ENCODE measurements at places on chromosomes 6 and 20. TPM values are rescaled to one million over a fixed set of nuclear protein-coding genes. Genes with fewer than 3 reads are reported as not detected.

- no peak for DNase-seq
- H3K36me3 ChIP-seq = no peaks in the 10 kb centered on the region
- H3K4me3 ChIP-seq = no peak overlapping the region
- H3K27me3 ChIP-seq = no peaks in the 10 kb centered on the region
- H3K4me1 ChIP-seq = peaks cover 36% of the 10 kb centered on the region
- H3K27ac ChIP-seq = peak overlapping the region; percentile 2
Observed at GRCh38 chr20:57838670-57839151, 128.9 kb upstream of the PMEPA1 start.

GRCh38 chr20:1664911-1665310, 7.3 kb upstream of the SIRPG start:
- H3K36me3 ChIP-seq = no peaks in the 10 kb centered on the region
- peaks cover 34% of the 10 kb centered on the region for H3K27me3 ChIP-seq
- H3K4me1 ChIP-seq = no peaks in the 10 kb centered on the region

DNA sequence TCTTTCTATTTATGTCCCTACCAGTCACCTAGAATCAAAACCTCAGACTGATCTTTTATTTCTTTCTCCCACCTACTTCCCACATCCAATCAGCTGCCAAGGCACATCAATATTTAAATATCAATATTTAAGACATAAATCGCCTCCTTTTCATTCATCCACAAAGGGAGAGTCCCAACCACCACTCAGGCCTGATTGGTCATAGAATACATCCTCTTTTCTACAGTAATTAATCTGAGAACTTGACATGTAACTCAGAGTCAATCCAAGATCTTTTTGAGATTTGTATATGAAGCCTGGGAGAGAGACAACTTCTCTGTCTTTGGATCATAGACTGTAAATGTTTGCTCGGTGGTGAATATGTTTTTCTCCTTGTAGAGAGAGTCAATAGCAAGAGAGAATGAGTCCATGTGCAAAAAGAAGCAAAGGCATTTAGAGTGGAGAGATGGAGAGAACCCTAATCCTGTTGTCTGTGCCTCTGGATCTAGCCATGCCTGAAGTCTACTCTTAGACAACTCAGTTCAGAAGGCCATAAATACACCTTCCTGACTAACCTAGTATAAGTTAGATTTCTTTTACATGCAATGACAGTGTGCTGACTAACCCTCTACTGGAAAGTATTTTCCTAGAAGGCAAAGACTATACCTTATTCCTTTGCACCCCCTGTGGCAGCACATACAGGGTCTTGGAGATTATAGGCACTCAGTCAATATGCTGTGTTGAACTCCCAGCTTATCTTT, 12.1 kb upstream of the NEDD9 start:
- no peaks in the 10 kb centered on the region for H3K27me3 ChIP-seq
- H3K27ac ChIP-seq = no peak overlapping the region
- peaks cover 38% of the 10 kb centered on the region for H3K4me1 ChIP-seq
- H3K4me3 ChIP-seq = no peak overlapping the region
- H3K36me3 ChIP-seq = no peaks in the 10 kb centered on the region

- no peak overlapping the region for H3K4me3 ChIP-seq
- H3K27me3 ChIP-seq = no peaks in the 10 kb centered on the region
- no peak for DNase-seq
Observed at GRCh38 chr20:33744773-33745385, 13.1 kb downstream of the ZNF341 start.

DNA sequence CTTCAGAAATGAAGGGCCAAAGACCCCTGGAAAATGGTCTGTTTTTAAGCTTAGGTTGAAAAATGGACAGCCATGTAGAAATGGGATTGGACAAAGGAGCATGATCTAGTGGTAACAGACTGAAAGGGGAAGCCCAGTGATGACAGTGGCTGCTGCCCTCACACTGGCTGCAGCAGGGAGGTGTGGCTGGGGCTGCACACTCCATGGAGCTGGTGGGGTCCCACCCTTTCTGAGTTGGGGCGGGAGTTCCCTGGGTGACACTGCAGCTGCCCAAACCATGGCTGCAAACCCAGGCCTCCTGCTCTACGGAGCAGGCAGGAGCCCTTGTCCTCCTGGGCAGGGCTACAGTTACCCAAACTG, 8.5 kb upstream of the PACSIN1 start:
- no peaks in the 10 kb centered on the region for H3K27me3 ChIP-seq
- no peak overlapping the region for H3K27ac ChIP-seq
- H3K4me1 ChIP-seq = peaks cover 2% of the 10 kb centered on the region
- DNase-seq = no peak

DNA sequence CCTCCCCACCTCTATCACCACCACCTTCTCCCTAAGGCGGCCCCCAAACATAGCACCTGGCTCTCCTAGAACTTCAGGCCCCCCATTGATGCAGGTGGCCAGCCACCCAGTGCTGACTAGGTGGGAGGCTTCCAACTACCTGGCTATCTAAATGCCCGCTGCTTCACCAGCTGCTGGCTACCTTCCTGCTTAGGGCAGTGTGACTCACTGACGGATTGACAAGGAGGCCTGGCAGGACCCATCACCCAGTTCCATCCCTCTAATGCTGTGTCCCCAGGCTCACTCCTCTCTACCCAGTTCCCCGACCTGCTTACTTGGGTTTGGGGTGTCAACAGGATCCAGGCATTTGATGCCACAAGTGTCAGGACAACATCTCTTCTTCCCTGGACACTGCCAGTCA, 1.1 kb downstream of the SLPI start:
- DNase-seq = no peak
- no peaks in the 10 kb centered on the region for H3K4me1 ChIP-seq
- H3K4me3 ChIP-seq = no peak overlapping the region
- H3K36me3 ChIP-seq = no peaks in the 10 kb centered on the region

DNA sequence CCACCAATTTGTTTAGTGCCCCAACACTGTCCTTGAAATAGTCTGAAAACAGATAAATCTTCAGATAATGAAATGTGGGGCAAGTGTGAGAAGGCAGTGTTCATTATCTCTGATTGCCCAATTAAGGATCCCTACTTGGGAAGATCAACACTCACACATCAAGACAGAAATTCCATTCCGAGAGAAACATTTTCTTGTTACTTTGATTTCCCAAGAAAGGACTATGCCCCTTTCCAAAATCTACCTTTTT, 16.2 kb downstream of the HMGN4 start:
- DNase-seq = no peak
- no peaks in the 10 kb centered on the region for H3K36me3 ChIP-seq
- H3K27ac ChIP-seq = no peak overlapping the region
- no peaks in the 10 kb centered on the region for H3K27me3 ChIP-seq
- no peak overlapping the region for H3K4me3 ChIP-seq

DNA sequence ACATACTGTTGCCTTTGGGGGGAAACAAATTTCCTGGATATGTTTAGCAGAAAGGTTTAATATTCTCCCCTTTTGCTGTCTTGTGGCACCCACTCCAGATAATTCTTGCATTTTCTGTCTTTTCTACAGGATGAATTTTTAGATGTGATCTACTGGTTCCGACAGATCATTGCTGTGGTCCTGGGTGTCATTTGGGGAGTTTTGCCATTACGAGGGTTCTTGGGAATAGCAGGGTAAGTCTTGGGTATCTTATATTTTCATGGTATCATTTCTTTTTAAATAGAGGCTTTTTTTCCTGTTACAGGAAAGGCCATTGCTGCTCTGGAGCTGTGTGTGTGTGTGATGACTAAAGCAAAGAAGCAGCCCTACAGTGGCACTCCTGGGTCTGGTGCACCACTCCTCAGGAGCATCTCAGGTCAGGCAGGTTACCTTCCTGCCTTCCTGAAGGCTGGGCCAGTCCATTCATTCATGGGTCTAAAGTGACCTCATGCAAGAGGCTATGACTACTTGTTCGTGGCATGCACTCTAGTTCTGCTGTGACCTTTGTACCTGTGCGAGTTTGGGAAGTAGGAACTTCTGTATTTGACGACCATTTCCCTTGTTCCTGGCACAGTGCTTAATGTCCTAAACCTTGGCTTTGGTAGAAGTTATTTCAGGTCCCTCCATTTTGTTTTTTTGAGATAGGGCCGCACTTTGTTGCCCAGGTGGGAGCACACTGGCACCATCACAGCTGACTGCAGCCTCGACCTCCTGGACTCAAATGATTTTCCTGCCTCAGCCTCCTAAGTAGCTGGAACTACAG, 2.2 kb downstream of the RAB5IF start:
- no peak overlapping the region for H3K27ac ChIP-seq
- H3K27me3 ChIP-seq = peaks cover 2% of the 10 kb centered on the region
- DNase-seq = no peak

GRCh38 chr20:50187403-50188051, 3.1 kb upstream of the CEBPB start:
- no peak overlapping the region for H3K4me3 ChIP-seq
- peaks cover 3% of the 10 kb centered on the region for H3K36me3 ChIP-seq
- DNase-seq = no peak
- H3K4me1 ChIP-seq = peaks cover 5% of the 10 kb centered on the region
- no peak overlapping the region for H3K27ac ChIP-seq

- no peaks in the 10 kb centered on the region for H3K4me1 ChIP-seq
- no peak overlapping the region for H3K4me3 ChIP-seq
- peaks cover 11% of the 10 kb centered on the region for H3K36me3 ChIP-seq
- H3K27me3 ChIP-seq = no peaks in the 10 kb centered on the region
- no peak for DNase-seq
Observed at GRCh38 chr20:19824861-19825260, 66.8 kb downstream of the RIN2 start.

GRCh38 chr20:59561228-59561605, 43.1 kb upstream of the PHACTR3 start:
- H3K4me3 ChIP-seq = no peak overlapping the region
- no peaks in the 10 kb centered on the region for H3K4me1 ChIP-seq
- no peak for DNase-seq
- H3K27me3 ChIP-seq = peaks cover 33% of the 10 kb centered on the region

- no peaks in the 10 kb centered on the region for H3K27me3 ChIP-seq
- H3K4me1 ChIP-seq = peaks cover 9% of the 10 kb centered on the region
Observed at GRCh38 chr20:37558306-37558705, 30.6 kb upstream of the BLCAP start.

GRCh38 chr20:14049111-14049510, 53.8 kb downstream of the MACROD2 start:
- H3K4me1 ChIP-seq = peaks cover under 1% of the 10 kb centered on the region
- H3K27ac ChIP-seq = no peak overlapping the region
- H3K36me3 ChIP-seq = no peaks in the 10 kb centered on the region
- H3K27me3 ChIP-seq = no peaks in the 10 kb centered on the region
- no peak overlapping the region for H3K4me3 ChIP-seq
- DNase-seq = no peak

GRCh38 chr20:1378735-1379125, 14.1 kb downstream of the FKBP1A start:
- no peak for DNase-seq
- H3K4me3 ChIP-seq = no peak overlapping the region
- H3K27me3 ChIP-seq = no peaks in the 10 kb centered on the region
- H3K36me3 ChIP-seq = peaks cover 1% of the 10 kb centered on the region
- no peak overlapping the region for H3K27ac ChIP-seq
- H3K4me1 ChIP-seq = peaks cover 8% of the 10 kb centered on the region

GRCh38 chr20:51801122-51801822, 1.0 kb downstream of the SALL4 start:
- H3K27ac ChIP-seq = peak overlapping the region; percentile 87
- DNase-seq = peak; percentile 50
- no peaks in the 10 kb centered on the region for H3K36me3 ChIP-seq
- peak overlapping the region; percentile 89 for H3K4me3 ChIP-seq

DNA sequence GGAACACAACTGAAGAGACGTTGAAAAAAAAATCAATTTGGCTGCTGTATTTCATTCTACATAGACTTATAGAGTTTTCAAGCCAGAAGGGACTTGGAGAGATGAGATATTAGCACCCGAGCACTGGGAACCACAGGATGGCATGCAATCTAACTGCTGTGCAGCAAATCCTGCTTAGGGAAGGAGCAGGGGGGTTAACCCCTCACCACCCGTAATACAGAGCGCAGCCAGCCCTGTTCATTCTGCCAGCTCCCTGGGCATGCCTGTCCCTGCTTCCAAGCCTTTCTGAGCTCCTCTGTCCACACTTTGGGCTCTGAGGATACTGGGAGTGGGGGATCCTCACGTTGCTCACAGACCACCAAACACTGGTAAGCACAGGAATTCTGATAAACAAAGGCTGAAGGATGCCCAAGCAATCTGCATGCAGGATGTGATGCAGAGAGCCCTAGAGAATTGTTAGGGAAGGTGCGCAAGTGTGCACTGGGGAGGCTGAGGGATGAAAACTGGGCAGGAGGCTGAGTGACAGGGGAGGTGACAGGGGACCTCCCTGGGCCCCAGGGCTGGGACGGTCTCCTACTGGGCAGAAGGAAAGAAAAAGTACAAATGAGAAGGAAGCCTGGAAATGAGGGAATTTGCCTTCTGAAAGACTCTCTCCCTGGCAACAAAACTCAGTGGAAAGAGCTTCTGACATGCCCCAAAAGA, 34.0 kb downstream of the CPNE5 start:
- H3K27me3 ChIP-seq = peaks cover 35% of the 10 kb centered on the region
- no peak for DNase-seq
- H3K36me3 ChIP-seq = no peaks in the 10 kb centered on the region
- H3K4me1 ChIP-seq = peaks cover 14% of the 10 kb centered on the region

DNA sequence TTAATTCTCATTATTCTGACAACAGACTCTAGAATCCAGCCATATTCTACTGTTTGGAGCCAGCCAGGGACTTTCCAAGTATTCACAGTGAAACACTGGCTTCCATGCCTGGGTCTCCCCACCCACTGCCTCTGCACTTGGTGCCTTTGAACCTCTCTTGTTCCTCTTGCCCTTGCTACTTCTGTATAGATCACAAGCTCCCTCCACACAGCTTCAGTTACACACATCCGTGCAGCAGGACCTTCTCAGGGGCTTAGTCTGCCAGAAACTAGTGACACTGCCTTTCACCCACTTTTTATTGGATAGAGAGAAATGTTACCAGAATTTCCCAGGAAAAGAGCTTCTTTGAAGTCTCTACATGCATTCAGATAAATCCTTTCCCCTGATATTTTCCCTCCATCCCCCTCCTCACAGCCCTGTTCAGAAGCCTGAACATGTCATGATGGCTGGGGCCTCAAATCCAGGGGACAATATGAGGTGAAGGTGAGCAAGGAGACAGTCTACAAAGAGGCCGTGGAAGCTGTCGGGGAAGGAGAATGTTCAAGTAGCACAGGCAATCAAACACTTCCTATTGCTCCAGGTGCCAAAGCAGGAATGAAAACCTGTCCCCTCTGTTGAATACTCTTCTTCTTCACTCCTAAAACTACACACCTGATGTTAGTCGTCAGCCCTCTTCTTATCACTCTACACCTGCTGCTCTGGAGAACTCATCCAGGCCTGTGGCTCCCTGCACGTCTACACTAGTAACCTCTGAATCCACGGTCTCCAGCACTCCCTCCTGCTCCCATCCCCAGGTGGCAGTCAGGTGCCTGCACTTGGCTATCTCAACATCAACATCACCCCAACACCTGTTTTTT, 20.2 kb upstream of the HLA-DOA start:
- no peak overlapping the region for H3K27ac ChIP-seq
- no peaks in the 10 kb centered on the region for H3K36me3 ChIP-seq
- peaks cover 74% of the 10 kb centered on the region for H3K27me3 ChIP-seq
- peaks cover 6% of the 10 kb centered on the region for H3K4me1 ChIP-seq
- DNase-seq = no peak
- no peak overlapping the region for H3K4me3 ChIP-seq

HSPA12B gene
- total RNA-seq = 11.5 TPM

PRSS35 gene
- total RNA-seq = 42.2 TPM

RGS17 gene
- total RNA-seq = 1.1 TPM

COL20A1 gene
- 0.16 TPM for total RNA-seq

CDH22 gene
- 0.18 TPM for total RNA-seq

SLC35D3 gene
- total RNA-seq = 0.13 TPM

FHL5 gene
- 4.5 TPM for total RNA-seq

RIMS1 gene
- total RNA-seq = 6.0 TPM

CLPSL2 gene
- total RNA-seq = not detected

PHACTR1 gene
- total RNA-seq = 2.0 TPM

CST5 gene
- total RNA-seq = not detected

HAO1 gene
- not detected for total RNA-seq

ZNF184 gene
- 15.9 TPM for total RNA-seq

BNIP5 gene
- total RNA-seq = not detected

OPRM1 gene
- total RNA-seq = not detected
